Testis (tissue), 5 donors: ENCODE measurements at places on chromosomes 1 and 21. TPM values are rescaled to one million over a fixed set of nuclear protein-coding genes. Genes with fewer than 3 reads are reported as not detected.

- no peak overlapping the region for H3K4me3 ChIP-seq
- H3K36me3 ChIP-seq, result no peaks in the 10 kb centered on the region
Observed at GRCh38 chr1:3968851-3969250, 68.8 kb upstream of the C1orf174 start.

DNA sequence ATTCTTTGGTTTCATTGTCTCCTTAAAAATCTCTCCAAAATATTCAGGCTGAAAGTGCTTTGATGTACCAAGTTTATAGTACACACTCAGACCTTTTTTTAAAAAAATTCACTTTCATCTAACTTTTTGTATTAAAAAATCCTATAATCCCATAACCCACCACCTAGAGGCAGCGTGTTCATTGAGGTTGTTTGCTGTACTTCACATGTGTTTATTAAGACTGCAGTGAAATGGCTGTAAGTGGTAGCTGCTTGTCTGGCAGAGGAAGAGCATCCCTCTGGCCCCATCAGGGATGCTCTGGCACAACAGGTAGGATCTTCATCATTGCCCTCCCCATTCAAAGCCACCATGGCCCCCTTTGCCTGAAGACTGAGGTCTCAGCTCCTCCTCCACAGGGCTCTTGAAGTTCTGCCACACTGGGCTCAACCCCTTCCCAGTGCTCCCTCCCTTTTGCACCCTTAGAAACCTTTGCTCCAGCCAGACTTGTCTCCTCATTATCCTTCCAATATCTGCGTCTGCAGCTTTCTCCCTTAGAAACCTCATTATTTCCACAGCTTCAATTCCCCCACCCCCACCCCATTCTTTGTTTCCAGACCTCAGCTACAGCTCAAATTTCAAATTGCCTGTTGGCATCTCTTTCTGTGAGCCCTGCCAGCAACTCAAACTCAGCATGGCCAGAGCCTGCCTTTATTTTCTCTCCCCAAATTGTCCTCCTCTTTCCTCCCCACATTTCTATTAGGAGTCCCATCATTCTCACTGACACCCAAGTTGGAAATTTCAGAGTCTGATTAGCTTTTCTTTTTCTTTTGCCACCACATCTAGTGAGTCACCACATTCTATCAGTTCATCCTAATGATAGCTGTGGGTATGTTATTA lies 369.6 kb upstream of the USP24 start:
- no peak overlapping the region for H3K4me3 ChIP-seq
- H3K4me1 ChIP-seq, result peaks cover 49% of the 10 kb centered on the region
- peak overlapping the region; percentile 48 for H3K27ac ChIP-seq
- no peaks in the 10 kb centered on the region for H3K36me3 ChIP-seq
- DNase-seq, result peak; percentile 65
- H3K27me3 ChIP-seq, result no peaks in the 10 kb centered on the region

DNA sequence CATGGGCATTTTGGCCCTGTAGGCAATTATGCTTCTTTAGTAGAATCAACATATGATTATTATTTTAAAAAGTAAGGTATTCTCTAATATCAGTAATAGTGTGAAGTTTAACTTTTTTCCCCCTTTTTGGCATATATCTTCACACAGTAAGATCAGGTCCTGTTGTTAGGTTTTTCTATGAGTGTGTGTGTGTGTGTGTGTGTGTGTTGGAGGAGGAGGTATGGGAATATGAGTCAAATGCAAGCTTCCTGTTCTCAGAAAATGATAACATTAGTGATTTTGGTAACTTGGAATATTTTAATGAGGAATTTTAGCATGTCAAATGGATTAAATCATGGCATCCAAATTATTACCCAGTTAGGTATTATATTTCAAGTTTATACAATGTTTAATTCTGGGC lies 65.8 kb upstream of the BCL10 start:
- no peaks in the 10 kb centered on the region for H3K27me3 ChIP-seq
- H3K4me1 ChIP-seq, result peaks cover 4% of the 10 kb centered on the region
- DNase-seq, result no peak
- no peaks in the 10 kb centered on the region for H3K36me3 ChIP-seq

GRCh38 chr1:109652402-109652801 lies 3.5 kb upstream of the GSTM4 start:
- H3K36me3 ChIP-seq, result no peaks in the 10 kb centered on the region
- H3K27ac ChIP-seq, result no peak overlapping the region
- no peak overlapping the region for H3K4me3 ChIP-seq
- peaks cover 22% of the 10 kb centered on the region for H3K4me1 ChIP-seq

ANGPTL1 gene
- 18.4 TPM for polyA plus RNA-seq

- no peaks in the 10 kb centered on the region for H3K36me3 ChIP-seq
- no peaks in the 10 kb centered on the region for H3K4me1 ChIP-seq
- no peak overlapping the region for H3K27ac ChIP-seq
- no peaks in the 10 kb centered on the region for H3K27me3 ChIP-seq
- no peak for DNase-seq
Observed at GRCh38 chr1:50995651-50996050, 25.6 kb downstream of the CDKN2C start.

- H3K27me3 ChIP-seq, result no peaks in the 10 kb centered on the region
- H3K4me1 ChIP-seq, result peaks cover 5% of the 10 kb centered on the region
- H3K4me3 ChIP-seq, result no peak overlapping the region
- no peaks in the 10 kb centered on the region for H3K36me3 ChIP-seq
- no peak for DNase-seq
Observed at GRCh38 chr1:230270185-230270558, 156.0 kb downstream of the PGBD5 start.

DNA sequence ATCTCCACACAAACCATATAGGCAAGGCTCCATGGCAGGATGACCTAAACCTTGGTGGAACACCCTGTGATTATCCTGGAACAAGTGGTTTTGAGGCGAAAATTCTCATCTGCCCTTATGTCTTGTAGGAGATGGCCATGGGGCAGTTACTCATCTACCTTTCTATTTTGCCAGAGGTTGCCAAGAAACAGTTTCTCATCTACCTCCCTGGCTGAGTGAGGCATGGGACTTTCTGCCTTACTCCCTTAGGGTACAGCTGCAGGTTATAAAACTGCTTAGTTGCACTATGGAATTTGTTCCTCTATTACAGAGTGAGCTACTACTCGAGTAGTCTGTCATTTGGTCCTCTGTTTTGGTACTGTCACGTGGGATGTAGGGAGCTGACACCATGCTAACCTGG lies 31.3 kb upstream of the GUCA2A start:
- no peaks in the 10 kb centered on the region for H3K27me3 ChIP-seq
- no peak overlapping the region for H3K4me3 ChIP-seq
- no peak for DNase-seq
- H3K4me1 ChIP-seq, result no peaks in the 10 kb centered on the region
- no peaks in the 10 kb centered on the region for H3K36me3 ChIP-seq

DNA sequence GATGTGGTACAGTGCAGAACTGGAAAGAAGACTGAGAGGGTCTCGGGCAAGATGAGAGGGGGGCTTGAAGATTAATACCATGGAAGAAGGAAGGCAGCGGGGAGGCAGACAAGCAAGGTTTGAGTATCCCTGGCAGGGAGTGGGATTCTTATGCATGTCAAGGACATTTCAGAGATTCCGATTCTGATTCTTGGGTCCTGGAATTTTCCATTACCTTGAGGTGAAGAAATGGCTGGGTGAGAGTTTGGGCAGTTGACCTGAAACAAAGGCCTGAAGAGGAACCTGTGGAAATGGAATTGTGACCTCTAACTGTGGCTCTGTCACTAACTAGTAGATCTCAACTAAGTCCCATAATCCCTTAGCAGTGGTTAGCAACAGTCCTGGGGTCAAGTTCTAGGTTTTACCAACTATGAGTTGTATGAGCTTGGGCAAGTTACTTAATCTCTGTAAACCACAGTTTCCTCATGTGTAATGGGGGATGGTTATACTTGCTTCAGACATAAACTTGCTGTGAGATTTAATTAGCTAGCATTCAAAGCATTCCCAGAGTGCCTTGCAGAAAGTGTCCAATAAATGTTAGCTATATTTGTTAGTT lies 8.6 kb upstream of the ACTN2 start:
- H3K27me3 ChIP-seq, result no peaks in the 10 kb centered on the region
- H3K4me1 ChIP-seq, result no peaks in the 10 kb centered on the region
- no peak for DNase-seq
- no peak overlapping the region for H3K4me3 ChIP-seq
- no peak overlapping the region for H3K27ac ChIP-seq

DNA sequence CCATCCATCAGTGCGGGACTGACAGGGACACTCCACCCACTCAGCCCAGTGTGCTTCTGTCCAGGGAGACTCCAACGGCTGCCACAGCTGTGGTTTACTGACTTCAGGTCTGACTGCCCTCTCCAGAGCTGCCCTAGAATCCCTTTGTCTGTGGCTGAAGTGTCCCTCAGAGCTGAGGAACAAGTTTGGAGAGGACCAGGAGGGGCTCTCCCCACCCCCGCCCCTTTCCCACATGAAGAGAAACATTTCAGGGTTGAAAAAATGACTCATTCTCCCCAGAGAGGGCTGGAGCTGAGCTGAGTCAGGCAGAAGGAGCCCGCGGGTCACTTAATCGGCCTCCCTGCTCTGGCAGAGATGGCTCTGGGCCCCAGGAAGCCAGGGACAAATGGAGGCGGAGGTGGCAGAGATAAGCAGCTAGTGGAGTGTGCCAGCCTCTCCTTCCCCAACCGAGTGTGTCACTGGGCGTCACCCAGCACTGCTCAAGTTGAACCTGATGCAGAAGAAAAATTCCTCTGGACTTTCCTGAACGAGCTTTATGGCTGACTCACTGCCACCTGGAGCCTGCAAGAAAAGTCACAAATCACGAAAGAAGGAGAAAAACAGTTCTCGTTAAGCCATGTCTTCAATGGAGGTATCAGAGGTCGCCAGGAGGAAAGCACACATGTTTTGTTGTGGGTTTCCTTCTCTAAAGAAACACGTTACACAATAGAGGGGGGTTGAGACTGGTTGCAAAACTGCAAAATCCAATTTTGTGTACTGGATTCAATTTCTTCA lies 34.3 kb upstream of the ECE1 start:
- H3K36me3 ChIP-seq, result no peaks in the 10 kb centered on the region
- no peaks in the 10 kb centered on the region for H3K27me3 ChIP-seq
- H3K4me1 ChIP-seq, result peaks cover 89% of the 10 kb centered on the region
- no peak overlapping the region for H3K4me3 ChIP-seq
